ENCODE measurements at places on chromosomes 13 and 19.

DNA sequence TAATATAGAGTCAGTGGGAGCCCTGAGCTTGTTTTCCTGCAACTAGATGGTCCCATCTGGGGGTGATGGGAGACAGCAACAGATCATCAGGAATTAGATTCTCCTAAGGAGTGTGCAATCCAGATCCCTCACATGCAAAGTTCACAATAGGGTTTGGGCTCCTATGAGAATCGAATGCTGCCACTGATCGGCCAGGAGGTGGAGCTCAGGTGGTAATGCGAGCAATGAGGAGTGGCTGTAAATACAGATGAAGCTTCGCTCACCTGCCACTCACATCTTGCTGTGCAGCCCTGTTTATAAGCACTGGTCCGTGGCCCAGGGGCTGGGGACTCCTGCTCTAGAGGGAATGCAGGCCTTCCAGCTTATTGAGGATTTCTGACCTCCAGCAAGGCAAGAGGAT is 5.7 kb downstream of the ZNF558 start:
- DNase-seq, result no peak

DNA sequence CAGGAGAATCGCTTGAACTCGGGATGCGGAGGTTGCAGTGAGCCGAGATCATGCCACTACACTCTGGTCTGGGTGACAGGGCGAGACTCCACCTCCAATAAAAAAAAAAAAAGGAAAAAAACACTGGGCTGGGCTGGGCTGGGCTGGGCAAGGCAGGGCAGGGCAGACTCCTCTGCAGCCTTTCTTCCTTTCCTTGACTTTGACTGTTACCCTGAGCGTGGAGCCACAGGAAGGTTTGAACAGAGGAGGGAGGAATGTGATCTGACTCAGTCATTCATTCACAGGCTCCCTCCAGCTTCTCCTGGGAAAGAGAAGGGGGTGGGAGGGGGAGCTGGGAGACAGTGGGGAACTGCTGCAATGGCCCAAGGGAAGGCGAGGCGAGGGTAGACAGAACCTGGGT is 2.7 kb upstream of the ACTN4 start:
- DNase-seq, result no peak

DNA sequence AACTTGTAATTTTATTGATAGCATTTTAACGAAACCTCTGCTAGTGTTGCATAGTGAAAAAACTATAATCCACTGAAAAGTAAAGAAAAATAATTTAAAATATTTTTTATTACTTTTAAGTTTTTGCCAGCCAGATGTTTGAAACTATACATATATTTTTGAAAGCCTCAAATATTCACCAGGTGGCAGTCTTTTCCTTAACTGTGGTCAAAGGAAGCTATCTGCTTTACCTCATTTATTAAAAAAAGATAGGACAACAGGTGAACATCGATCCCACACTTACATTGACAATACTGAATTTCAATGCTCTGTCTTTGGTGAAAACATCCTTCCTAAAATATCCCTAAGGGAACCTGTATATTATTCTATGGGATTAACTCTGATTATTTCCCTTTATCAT is 100.5 kb downstream of the TRPC4 start:
- no peak for DNase-seq

- no peak for DNase-seq
Measured at GRCh38 chr19:18475004-18475453, 37.1 kb upstream of the ISYNA1 start.

DNA sequence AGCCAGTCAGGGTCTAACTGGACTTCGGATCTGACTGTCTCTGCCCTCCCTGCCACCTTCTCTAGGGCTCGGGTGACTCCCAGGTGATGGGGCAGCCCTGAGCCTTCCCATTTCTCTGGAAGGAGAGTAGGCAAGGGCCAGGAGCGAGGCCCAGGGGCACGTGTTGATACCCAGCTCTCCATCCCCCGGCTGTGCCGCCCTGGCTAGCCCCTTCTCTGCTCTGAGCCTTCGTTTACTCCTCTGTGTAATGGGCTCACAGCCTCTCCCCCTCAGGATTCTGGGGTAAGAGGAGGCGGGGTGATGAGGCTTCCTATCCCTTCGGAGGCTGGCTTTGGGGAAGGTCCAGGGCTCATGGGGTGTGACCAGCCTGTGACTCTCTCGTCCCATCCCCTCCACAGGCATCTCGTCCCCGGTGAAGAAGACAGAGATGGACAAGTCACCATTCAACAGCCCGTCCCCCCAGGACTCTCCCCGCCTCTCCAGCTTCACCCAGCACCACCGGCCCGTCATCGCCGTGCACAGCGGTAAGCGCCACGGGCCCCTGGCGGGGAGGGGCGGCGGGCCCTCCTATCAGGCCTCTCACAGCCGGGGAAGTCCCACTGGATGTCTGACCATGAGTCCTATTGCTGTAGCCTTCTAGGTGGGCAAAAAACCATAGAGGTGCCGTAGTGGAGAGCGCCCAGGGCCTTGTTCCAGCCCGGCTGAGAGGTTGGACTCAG is 31.6 kb downstream of the SMIM24 start:
- no peak for DNase-seq

DNA sequence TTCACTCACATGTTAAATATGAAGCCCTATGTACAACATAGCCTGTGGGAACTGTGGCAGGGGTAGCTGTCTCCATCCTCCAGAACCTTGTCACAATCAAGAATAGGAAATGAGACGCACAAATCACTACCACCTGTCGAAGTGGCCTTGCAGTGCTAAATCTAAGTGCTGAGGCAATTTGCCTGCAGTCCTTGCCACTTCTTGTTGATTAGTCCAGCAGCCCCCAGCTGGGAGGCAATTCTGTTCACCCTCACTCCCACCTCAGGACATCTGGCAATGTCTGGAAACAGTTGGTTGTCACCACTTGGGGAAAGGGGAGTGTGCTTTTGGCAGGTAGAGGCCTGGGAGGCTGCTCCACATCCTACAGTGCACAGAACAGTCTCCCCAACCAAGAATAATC is 10.7 kb downstream of the RFX2 start:
- DNase-seq, result no peak

DNA sequence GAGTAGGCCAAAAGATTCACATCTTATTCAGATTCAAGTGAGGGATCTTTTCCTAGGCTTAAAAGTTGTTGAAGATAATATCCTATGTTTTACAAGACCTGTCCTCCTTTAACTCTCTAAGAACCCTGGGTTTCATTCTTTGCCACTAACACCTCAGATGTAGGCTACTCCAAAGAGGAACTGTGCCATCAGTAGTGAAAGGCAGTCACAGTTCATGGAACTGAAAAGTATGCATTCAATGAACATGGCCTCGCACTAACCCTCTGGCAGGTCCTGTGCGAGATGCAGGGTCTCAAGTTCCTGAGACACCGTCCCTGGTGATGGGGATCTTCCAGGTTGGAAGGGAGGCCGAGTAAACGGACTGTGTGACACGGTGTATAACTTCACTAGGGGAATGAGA is 4.3 kb downstream of the LGALS14 start:
- no peak for DNase-seq

DNA sequence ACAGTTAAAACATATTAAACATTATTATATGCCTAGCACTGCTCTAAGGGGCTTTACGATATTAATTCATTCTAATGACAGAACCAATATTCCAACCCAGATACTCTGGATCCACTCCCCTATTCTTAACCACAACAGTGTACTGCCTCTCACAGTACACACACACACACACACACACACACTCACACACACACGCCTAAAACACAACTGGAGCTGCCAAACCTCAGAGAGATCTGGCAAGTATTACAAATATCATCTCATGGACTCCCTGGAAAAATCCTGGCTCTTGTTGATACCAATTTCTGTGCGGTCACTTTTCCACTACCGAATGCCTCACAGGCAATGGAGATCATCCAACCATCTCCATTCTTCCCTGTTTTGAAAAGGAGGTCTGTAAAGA is 1.3 kb downstream of the ZNF780A start:
- DNase-seq, result no peak

- DNase-seq, result no peak
Measured at GRCh38 chr13:66940113-66940512, 290.0 kb downstream of the PCDH9 start.

- no peak for DNase-seq
Measured at GRCh38 chr19:48968813-48969218, 3.7 kb downstream of the FTL start.

GRCh38 chr19:4012975-4013634 is 5.6 kb downstream of the PIAS4 start:
- DNase-seq, result no peak

GRCh38 chr19:18110609-18111232 is 13.1 kb downstream of the MAST3 start:
- no peak for DNase-seq

DNA sequence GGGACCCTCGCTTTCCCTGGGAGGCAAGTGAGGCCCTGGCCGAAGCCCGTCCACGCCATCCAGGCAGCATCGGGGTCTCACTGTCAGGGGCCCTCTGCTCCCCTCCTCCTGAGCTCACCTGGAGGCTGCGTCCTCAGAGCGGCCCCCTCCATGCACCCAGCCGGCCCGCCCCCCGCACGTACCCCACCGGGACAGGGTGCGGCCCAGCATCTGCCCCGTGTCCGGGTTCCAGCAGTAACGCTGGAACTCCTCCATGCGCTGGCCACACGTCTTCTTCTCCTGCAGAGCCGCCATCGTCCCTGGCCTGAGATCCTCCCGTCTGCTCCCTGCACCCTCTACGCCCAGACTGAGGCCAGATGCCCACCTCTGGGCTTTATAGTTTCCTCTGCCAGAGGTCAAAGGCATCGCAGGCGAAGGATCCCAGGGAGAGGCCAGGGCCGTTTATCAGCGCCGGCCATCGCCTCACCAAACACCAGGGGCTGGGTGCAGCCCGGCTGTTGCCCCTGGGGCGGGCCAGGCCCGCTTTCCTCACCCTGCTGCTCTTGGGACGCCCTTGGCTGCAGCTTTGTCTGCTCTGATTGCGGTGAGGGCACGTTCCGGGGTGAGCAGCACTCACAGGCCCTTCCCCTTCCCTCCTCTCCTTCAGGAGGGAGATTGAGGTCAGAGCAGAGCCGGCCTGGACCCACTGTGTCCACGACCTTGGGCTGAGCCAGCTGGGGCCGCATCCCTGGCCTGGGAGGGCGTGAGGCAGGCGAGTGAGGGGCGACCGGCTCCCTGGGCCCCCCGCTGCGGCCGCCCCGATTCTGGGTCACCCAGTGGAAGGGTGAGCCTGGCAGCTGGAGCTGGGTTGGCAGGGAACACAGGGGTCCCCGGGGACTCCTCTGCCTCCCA is at the start of gene ATP4B:
Gene ATP4B, minus strand, starts transcription at position 348 of the 891 bp plus-strand sequence. Its CDS starts 54 bp downstream, at position 294.
- DNase-seq, result no peak

GRCh38 chr13:70424428-70424827 is 316.2 kb upstream of the KLHL1 start:
- DNase-seq, result no peak

- DNase-seq, result no peak
Measured at GRCh38 chr13:98890186-98890585, 87.7 kb downstream of the DOCK9 start.

- DNase-seq, result no peak
Measured at GRCh38 chr13:43356567-43356966, 333.2 kb downstream of the DNAJC15 start.

DNA sequence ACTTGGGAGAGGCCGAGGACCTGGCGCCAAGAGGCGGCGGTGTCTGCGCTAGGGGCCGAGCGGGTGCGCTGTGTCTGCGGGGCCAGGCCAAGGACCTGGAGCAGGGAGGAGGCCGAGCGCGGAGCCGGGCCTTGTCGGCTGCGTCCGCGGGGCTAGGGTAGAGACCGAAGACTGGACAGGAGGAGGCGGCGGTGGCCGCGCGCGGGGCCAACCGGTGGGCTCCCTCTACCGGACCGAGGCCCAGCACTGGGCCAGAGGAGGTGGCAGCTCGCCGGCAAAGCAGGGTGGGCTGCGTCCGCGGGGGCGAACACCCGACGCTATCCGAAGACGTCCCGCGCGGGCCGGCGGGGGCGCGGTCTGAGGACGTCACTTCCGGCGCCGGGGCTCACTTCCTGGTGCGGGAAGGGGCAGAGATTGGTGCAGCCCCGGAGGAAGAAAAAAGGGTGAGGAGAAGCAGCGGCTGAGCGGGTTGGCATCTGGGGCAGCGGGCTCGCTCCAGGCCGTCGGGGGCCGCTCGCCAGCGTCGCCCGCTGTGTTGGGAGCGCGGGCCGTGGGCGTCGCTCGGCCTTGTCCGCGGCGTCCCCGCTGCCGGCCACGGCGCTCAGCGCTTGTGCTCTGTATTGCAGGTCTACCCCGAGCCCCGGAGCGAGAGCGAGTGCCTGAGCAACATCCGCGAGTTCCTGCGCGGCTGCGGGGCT is 38.3 kb downstream of the ARHGEF7 start:
- DNase-seq, result peak; percentile 89

DNA sequence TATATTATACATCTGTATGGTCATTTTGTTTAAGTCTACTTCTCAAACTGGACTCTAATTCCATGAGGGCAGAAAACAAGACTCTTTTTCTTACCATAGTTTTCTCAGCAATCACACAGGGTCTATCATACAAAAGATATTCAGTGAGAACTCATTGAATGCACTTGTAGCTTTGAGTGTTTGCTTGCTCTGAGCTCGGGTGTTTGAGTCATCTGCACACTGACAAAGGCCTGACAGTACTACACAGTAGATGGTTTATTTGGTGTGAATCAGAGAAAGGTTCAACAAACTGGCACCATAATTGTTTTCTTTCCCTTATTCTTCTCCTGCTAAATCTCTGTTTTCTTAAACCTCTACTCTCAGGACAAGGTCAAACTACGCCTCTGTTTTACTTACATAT is 586.4 kb downstream of the LMO7 start:
- no peak for DNase-seq

DNA sequence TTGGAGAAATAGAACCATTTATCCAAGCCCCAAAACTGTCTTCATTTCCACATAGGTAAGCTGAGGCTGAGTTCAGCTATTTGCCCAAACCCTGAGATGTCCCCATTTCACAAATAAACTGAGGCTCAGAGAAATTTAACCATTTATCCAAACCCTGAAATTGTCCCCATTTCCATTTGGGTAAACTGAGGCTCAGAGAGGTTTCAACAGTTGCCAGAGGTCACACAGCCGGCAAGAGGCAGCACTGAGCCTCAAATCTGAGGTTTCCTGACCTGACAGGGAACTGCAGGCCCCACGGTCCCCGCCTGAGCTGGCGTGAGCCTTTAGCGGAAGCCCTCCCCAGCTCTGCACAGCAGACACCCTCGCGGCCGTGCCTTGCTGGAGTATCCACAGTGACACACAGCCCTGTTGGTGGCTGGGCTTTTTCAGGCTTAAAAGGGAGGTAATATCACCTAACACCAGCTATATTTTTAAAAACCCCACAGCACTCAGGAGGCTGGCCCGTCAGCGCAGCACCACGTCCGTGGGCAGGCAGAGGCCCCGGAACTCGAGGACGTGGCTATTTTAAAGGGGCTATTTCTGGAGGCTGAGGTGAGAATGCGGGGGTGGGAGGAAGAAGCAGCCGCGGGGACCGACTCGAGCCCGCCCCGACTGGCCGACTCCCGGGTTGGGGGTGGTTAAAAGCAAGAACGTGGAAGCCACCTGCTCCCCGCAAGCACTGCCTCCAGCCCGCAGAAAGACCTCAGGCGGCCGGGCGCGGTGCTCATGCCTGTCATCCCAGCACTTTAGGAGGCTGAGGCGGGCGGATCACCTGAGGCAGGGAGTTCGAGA is 18.5 kb downstream of the PTPRS start:
- DNase-seq, result no peak

DNA sequence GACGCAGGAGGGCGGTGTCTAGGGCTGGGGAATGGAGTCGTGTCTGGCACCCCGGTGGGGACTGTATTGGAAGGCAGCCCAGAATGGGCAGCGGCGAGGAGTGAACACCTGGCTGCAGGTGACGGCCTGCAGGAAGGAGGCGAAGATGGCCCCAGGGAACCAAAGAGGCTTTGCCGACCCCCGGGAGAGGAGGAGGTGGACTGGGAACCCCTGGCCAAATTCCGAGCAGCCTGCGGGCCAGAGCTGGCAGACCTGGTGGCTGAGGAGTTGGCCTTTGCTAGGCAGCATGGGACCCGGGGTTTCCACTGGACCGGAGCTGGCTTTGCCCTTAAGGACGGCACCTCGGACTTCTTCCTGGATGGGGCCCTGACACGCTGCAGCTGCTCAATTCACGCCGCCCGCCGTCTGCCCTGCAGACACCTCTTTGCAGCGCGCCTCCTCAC is 25.9 kb downstream of the ZSWIM9 start:
- DNase-seq, result no peak
